ENCODE measurements at places on chromosomes 1 and 21.

DNA sequence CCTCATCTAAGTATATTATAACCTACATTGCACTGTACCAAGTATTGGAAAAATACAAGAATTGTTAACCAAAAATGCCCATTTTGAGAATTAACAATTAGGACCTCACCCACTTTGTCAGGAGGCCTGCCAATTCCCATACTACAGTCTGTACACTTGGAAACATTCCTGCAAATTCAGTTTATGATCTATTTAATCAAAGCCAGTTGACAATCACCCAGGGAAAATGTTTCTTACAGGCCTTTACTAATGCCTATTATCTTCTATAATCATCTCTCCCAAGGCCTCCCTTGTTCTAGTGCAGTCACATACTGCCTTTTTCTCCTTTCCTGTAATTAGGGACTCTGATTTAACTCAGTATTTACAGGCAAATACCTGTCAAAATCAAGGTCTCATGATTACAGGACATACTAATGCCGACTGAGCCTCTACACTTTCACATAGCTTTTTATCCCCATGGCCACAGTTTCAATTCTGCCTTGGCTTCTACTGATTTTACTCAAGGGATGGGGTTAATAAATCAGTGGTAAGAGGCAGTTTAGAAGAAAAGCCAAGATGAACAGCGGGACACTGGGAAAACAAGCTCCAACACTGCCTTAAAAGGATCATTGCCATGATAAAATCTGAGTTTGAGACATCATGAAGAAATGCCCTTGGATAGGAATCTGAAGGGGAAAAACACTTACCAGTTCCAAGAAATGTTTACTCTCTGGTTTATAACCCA is 338.7 kb downstream of the VAV3 start:
- no peak for DNase-seq

DNA sequence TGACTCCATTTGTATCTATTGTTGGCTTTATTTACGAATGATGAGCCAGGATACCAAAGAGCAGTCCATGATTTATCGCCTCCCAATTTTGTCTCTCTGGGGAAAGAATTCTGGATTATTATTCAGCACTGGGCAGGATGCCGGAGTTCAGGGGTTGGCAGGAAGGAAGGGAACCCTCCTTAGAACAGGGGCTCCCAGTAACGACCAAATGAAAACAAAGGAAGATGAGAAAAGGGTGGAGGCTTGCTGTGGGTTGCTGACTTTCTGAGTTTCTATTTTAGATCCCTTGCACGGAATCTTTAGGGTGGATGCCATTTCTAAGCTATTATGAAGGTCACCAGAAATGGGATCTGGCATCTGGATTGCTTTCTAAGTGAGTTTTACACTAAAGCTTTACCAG is 231.2 kb upstream of the LYPLAL1 start:
- no peak for DNase-seq

- no peak for DNase-seq
Observed at GRCh38 chr1:3711780-3712451, 40.3 kb upstream of the CCDC27 start.

DNA sequence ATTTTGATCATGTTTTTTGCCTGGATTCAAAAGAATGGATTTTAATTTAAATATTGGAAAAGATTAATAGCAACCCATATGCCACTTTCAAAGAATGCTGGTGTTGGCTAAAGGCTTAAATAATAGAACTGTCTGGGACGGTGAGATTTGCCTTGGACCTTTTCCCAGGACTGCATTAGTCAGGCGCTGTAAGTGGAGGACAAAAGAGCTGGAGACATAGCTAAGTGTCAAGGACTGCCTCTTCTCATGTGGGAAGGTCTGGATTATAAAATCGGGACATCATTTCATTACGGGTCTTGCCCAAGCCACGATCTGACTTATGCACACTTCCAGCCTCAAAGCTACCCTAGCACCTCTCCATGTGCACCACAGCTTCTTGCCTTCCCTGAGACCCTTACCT is 458.5 kb upstream of the DEPDC1 start:
- DNase-seq: no peak

- no peak for DNase-seq
Observed at GRCh38 chr1:86155807-86156565, 586 bp downstream of the COL24A1 start.

DNA sequence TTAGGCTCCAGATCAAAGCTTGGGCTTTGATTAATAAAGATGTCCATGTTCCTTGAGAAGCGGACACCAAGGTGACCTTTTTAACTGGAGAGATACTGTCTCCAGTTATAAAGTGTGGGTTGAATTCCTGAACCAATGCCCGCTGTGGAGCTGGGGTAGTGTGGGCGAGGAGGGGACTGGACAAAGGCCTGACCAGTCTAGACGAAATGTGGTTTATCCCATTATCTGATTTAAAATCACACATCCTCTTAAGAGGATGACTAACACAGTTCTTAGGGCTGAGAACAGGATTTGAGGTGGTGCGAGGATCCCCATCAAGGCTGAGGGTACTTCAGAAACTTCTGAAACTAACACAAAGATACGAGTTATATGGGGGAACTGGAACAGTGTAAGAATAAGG is 84.5 kb upstream of the GCLM start:
- DNase-seq: no peak

- no peak for DNase-seq
Observed at GRCh38 chr1:224333939-224334786, 4.2 kb upstream of the NVL start.

DNA sequence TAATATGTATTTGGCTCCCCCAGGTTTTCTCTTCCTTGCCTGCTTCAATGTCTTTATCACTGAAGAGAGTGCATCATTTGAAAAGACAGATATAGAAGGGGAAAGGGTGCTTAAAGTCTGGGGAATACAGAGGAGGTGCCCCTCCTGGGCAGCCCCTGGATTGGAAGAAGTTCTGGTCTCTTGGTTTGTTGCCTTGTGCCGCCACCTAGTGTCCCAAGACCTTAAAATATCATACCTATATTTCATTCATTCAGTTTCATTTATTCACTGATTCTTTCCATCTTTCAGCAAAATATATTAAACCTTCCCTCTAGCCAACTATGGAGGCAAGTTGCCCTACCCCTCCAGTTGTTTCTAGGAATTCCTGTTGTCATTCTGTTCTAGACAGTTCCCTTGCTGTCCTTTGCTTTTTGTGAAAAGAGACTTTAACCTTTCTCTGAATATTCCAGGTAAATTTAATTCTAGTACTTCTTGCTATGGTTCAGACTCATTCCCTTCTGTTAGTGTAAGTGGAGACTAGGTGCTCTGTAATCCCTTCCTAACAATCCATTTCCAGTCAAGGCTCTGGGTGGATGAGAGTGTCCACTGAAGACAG is 56.1 kb downstream of the MEF2D start:
- peak; percentile 42 for DNase-seq

GRCh38 chr1:203625628-203626019 is 1.0 kb upstream of the ATP2B4 start:
- DNase-seq: peak; percentile 54

DNA sequence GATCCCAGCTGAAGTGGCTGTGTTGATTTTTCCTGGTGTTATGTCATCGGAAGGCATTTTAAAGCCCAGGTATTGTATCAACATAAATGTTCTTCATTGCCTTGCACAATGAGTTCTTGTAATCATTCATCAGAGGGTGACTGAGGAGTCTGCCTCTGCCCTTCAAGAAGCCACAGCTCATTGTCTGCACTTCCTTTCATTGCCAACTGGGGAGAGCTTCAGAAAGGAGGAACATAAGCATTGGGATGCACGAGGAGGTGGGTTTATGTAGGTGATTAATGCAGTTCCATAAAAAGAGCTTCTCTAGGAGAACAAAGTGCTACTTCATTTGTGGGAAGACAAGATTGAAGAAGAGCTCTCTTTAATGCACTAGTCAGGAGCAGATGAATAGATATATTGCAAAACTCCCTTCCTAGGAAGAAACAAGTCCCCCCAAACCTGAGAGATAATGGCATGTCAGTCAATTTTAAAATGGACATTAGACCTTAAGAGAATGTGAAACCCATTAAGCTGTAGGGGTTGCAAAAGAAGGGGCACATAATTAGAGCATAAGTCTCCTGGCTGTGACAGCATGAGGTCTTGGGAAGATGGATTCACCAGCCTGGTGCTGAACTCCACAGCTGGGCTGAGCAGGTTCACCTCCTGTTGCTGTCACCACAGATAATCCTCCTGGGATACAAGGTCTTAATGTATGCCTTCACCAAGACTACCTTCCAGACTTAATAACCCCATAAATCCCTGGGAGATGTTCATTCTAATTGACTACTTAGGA is 124.6 kb downstream of the BACH1 start:
- no peak for DNase-seq

DNA sequence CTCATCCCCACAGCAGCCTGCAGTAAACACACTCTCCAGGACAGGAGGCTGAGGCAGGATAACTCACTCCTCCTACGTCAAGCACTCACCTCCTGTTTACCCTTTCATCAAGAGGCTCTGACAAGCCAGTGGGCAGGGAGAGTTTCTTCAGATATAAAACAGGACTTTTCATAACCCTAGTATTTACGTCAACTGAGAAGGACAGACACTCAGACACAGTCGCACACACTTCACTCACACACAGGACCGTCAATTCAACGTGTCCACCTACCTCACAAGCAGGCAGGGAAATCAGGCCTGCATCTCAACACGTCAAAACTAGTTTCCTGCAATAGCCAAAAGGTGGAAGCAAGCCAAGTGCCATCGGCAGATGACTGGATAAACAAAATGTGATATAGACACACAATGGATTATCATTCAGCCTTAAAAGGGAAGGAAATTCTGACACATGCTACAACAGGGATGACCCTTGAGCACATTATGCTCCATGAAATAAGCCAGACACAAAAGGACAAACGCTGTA is 48.6 kb downstream of the ITPKB start:
- no peak for DNase-seq

DNA sequence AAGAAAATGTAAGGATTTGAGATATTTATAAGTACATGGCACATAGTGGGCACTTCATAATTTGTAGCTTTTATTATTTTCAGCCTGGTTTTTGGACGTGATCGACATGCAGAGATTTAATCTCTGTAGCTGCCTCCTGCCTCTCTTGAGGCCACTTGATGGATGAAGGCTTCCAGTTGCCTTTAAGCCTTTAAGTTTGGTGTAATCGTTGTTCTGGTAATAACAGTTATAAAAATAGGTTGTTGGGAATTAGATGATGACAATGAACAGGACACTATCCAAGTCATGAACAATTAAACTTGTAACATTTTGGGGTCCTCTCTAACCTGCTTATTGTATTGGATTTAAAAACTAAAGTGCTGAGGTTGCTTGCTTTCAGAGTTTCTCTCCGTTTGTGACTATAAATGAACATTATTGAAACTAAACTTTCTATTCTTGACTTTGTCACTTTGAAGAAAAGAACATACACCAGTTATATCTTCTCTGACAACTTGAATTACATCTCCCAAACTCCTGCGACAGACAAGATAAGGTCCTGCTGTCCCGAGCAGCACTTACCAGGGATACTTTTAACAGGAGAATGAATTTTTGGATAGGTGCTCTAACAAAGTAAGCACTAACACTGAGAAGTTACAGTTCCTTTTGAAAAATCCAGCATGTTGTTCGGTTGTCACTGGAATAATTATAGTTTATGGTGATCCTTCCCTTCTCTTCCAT is 295.0 kb downstream of the NFIA start:
- no peak for DNase-seq

DNA sequence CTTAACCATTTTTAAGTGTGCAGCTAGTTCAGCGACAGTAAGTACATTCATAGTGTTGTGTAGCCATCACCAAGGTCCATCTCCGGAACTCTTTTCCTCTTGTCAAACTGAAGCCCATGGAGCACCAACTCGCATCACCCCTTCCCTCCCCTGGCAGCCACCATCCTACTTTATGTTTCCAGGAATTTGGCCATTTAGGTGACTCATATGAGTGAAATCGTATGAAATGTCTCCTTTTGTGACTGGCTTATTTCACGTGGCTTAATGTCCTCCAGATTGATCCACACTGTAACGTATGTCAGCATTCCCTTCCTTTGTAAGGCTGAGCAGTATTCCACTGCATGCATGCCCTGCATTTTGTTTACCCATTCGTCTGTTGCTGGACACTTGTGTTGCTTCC is 2.5 kb downstream of the COL6A2 start:
- DNase-seq: no peak

DNA sequence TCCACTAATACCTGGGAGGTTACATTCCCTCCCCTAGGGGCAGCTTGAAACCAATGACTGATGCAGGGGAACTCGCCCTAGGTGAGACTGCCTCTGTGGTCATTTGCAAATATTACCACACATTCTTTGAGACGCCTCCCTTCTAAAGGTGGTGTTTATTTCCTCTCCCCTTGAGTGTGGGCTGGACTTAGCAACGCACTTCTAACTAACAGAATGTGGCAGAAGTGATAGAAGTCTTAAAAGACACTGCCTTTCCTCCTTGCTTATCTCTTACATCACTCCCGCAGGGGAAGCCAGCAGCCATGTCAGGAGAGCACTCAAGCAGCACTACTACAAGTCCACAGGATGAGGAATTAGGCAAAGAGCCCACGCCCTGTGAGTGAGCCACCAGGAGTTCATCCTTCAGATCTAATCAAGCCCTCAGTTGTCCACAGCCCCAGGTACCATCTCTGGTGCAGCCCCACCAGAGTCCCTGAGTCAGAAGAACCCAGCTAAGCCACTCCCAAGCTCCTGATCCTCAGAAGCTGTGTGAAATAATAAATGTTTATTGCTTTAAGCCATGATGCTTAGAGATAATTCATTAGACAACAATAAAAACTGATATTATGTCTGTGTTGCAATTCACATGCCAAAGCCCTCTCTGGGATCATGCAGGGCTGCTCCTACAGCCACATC is 14.8 kb upstream of the MATN1 start:
- DNase-seq: no peak

GRCh38 chr1:160839746-160840145 is 22.9 kb downstream of the CD244 start:
- no peak for DNase-seq

DNA sequence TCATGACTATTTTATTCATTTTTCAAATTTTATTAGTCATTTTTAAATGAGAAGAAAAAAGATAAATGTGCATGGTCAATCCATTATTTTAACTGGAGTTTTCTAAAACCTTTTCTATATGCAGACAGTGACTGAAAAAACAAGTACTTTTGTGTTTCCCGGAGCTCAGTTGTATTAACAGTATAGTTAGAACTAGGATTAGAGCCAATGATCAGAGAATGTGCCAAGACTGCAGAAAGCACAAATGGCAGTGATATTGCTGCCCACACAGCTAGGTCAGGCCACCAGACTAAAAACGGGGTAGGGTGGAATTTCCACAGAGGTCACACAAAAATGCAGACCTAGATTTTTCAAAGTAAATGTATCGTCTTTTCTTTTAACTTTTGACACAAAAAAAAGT is 163.1 kb upstream of the GRIK3 start:
- no peak for DNase-seq

Data from activated naive CD4-positive, alpha-beta T cell treated with anti-CD3 and anti-CD28 coated beads, Interleukin-2, amount 50 U/mL, for 16 hours (primary cell).